Hematopoietic multipotent progenitor cell treated with erythropoietin and hydrocortisone succinate and interleukin-3 and kit ligand, for 6 days (in vitro differentiated cells): ENCODE measurements at places on chromosomes 11 and 22.

DNA sequence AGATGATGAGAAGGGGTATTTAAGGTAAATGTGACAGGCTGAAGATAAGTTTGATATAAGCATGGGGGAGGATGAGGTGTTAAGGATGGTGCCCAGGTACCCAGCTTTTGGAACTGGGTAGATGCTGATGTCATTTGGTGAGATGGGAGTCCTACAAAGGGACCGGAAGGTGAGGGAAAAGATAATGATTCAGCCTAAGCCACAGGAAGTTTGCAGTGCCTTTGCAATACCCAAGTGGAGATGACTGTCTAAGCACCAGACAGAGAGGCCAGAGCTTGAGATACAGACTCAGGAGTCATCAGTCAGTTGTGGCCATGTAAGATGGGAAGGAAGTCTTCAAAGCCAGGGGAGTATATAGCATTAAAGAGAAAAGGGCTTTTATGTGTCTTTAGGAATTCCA lies 30.0 kb upstream of the SMCO4 start:
- no peak for DNase-seq

- no peak for DNase-seq
These were observed 20.7 kb downstream of the TMEM41B start for GRCh38 chr11:9293646-9294045.

GRCh38 chr11:65616575-65617001 lies 1.0 kb downstream of the PCNX3 start:
- no peak for DNase-seq

DNA sequence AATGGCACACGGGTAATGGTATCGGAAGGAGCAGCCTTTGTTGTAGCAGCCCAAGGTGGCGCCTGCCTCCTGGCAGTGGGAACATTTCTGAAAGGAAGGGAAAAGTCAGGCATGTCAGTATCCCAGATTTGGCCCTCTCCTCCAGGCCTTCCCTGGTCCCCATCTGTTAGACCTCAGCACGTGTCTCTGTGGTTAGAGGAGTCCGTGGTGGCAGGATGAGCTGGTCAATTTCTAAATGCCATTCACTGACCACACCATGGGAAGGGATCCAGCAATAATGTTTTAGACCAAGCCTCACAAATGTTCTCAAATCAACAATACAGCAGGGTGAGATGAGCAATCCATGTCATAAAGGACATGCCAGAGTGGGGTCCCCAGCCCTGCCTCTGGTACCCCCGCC lies 49.0 kb upstream of the CYP2D6 start:
- DNase-seq, result no peak

GRCh38 chr11:108724974-108725689 lies 60.3 kb downstream of the DDX10 start:
- DNase-seq, result no peak

DNA sequence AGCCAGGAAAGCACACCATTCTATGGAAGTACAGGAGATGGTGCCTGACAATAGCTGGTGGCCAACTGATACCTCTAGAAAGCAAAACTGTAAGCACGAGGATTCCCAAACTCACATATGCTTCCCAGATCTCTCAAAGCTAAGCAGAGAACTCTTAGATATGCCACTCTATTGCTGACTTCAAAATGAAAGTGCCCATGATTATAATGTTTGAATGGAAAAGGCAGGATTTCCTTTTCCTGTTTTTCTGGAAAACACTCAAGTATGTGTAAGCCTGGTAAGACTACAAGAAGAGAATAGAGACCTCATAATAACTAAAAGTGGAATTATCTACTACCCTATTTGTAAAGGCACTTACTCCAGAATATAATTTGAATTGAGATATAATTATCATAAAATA lies 2.6 kb upstream of the CARD18 start:
- no peak for DNase-seq

- DNase-seq, result no peak
These were observed 25.6 kb upstream of the TENM4 start for GRCh38 chr11:79466411-79466810.

GRCh38 chr11:47234669-47235100 lies 13.9 kb downstream of the ACP2 start:
- DNase-seq, result no peak

GRCh38 chr11:120354779-120355178 lies 18.6 kb downstream of the ARHGEF12 start:
- no peak for DNase-seq

GRCh38 chr11:45374653-45375059 lies 88.5 kb upstream of the SYT13 start:
- no peak for DNase-seq

GRCh38 chr11:45179686-45180178 lies 33.3 kb downstream of the PRDM11 start:
- no peak for DNase-seq

- no peak for DNase-seq
These were observed 528 bp downstream of the FIBP start for GRCh38 chr11:65887723-65888162.

- DNase-seq, result no peak
These were observed 9.2 kb downstream of the THYN1 start for GRCh38 chr11:134243913-134244312.

DNA sequence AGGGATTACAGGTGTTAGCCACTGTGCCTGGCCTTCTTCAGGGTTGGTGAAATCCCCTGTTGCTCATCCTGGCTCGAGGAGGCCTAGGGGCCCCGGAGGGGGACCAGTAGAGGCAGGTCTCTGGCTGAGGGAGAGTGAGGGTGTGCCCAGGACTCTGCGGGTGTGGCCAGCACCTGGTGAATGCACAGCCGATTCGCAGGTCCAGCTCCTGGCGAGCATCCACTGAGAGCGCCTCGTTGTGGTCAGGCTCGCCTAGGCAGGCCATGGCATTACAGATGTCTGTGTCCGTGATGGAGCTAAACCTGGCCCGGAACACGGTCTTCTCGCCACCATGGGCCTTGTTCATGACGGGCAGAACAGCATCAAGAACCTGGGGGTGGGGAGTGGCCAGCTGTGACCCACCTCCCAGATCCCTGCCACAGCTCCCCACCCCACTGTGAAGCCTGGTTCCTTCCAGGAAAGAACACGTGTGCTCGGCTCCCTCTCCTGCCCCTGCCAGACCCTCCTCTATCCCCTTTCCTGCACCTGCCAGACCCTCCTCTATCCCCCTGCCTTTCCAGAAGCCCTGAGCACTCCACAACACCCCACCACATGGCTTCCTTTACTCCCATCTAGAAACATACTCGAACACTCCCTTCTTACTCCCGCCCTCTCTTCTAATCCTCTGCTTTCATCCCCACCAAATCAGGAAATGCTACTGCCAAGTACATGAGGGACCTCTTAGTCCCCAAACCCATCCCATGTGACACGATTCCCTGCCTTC lies 12.4 kb downstream of the TOP3B start:
- DNase-seq, result no peak
